HS-27A (cell line): ENCODE measurements at places on chromosomes 6 and 20.

DNA sequence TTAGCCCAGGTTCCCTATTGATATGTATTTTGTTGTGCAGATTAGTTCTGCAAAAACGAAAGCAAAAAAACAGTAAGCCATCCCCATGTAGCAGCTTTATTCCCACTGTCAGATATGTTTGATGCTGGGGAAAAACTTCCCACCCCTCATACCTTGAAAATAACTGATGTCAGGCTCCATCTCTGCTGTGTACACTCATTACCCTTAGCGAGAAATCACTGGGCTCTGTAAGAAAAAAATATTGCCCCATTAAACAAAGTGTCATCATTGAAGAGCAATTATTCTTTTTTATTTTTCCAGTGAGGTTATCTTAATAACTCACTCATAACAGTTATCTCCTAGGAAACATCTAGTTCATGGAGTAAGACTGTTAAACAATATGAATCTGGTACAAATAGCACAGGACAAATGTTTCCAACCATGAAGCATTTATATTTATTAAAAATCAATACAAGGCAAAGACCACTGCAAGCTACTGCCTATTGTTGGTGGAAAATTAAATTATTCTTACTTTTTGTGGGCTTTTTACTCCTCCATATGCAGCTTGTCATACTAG, 268.8 kb downstream of the LMBRD1 start:
- DNase-seq, result no peak

DNA sequence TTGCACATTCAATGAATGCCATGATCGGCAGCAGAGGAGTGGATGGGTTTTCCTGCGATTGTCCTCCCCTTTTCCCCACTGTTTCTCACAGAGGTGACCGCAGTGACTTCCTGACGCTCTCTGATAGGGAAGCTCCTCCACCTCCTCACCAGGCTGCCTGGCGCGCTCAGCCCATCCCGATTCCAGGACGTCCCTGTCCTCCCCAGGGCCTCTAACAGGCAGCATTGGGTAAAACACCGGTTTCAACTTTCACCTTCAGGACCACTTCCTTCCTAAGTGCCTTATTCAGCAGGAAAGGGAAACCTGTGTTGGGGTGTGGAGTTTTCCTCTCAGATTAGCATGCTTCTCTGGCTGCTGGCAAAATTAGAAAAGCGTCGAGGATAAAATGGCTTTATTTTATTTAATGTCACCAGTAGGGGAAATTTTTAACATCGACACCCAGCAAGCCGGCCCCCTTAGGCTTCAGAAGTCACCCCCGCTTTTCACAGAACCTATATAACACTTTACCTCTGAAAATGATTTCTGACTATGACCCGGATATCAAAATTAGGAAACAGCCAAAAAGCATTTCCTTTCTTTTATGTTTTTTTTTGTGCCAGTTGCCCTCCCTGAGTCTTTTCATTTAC, 570.4 kb upstream of the GJE1 start:
- no peak for DNase-seq

- DNase-seq, result no peak
These were observed 37.9 kb upstream of the KHDRBS2 start for GRCh38 chr6:62323818-62324431.

- peak; percentile 3 for DNase-seq
These were observed 52.6 kb upstream of the MAFB start for GRCh38 chr20:40741507-40742106.

DNA sequence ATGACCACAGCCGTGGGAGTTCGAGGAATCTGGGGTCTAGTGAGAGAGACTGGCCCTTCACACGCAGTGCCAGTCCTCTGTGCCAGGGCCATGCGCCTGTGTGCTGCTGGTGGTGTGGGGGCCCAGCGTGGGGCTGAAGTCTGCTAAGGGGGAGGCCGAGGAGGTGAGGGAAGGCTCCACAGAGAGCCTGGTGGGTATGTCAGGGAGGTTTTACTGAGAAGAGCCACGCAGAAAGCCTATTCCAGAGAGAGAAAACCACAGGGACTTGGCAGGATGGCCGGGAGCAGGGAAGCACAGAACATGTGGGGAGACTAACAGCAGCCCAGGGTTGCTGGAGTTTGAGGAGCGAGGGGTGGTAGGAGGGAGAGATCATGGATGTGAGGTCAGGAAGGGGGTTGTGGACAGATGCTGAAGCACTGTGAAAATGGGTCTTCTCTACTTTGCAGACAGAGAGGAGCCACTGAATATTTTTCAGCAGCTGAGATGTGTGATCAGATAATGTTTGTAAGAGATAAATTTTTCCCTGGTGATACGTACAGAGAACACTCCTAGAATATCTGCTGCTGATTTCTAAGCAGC, 35.3 kb downstream of the DUSP22 start:
- DNase-seq, result no peak

DNA sequence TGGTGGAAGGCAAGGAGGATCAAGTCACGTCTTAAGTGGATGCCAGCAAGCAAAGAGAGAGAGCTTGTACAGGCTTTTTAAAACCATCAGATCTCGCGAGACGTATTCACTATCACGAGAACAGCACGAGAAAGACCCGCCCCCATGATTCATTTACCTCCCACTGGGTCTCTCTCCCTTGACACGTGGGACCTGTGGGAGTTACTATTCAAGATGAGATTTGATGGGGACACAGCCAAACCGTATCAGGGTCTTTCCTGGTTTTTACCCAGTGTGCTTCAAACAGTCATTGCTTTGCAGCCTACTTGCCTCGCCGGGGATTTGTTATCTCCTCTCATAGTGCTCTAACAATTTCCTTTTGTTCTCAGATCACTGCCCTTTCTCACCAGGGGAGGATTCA, 108.2 kb downstream of the UST start:
- DNase-seq, result no peak

GRCh38 chr6:44960898-44961297, 367.2 kb upstream of the RUNX2 start:
- DNase-seq, result no peak

GRCh38 chr6:5482619-5483018, 221.3 kb downstream of the FARS2 start:
- DNase-seq, result no peak

DNA sequence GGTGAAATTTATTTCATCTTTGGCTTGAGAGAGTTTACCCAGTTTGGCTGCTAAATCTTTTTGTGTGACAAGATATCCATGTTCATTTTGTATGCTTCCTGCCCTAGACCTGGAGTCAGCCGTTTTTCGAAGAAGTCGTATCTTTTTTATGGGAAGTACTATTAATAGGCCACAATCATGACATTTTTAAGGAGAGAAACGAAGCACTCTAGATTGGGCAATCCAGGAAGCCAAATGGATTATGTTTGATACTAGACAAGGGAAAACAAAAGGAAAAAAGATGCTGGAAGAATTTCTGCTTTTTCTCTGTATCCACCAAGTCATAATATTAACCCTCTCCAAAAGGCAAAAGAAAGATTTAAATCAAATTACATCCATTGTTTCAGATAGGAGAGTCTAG, 214.6 kb downstream of the HDGFL1 start:
- DNase-seq, result no peak

DNA sequence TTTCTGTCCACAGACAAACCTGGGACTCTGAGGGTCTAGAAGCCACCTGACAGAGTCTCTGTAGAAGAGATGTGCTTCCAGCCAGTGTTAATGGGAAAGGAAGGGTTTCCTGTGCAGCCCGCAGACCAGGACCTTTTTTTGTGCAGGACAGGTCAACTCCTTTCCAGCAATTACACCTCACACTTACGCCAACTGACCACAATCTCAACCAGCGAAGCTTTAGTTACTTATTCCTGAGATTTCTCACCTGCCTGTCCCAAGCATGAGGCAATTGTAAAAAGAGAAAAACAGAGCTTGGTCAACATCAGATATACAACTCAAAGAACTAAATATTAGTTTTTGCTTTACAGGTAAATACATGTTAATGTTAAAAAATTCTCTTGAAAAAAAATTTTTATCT, 393.8 kb upstream of the ID4 start:
- no peak for DNase-seq

DNA sequence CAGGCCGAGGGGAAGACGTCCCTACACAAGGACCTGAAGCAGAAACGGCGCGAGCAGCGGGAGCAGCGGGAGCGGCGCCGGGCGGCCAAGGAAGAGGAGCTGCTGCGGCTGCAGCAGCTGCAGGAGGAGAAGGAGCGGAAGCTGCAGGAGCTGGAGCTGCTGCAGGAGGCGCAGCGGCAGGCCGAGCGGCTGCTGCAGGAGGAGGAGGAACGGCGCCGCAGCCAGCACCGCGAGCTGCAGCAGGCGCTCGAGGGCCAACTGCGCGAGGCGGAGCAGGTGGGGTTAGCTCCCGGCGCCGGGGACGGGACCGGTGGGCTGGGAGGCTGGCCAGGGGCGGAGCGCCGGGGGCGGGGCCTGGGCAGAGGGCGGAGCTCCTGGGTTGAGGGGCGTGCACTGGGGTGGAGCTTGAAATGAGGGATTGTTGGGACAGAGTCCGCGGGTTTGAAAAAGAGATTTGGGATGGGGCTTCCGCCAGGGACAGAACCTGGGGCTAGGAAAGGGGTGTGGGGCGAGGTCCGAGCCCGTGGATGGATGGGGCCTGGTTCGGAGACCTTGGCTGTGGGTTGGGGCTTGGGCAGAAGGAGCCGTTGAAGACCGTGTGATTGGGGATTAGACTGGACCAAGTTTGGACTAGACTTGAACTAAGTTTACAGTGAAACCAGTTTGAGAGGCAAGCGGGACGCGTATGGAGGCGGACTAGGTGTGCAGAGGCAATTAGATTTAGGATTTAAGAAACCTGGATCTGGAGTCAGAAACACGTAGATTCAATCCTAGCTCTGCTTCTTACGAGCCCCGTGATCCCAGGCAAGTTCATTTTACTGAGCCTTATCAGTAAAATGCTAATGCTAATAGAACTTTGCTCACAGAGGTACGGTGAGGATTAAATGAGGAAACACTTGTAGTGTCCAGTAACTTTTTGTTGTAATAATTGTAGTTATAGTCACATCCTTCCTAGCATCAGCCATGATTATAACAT, 20.9 kb downstream of the DEF6 start:
- DNase-seq, result peak; percentile 68

GRCh38 chr6:12165722-12166280, 124.4 kb upstream of the EDN1 start:
- no peak for DNase-seq

- DNase-seq, result no peak
These were observed 40.1 kb upstream of the AKIRIN2 start for GRCh38 chr6:87742106-87742505.

DNA sequence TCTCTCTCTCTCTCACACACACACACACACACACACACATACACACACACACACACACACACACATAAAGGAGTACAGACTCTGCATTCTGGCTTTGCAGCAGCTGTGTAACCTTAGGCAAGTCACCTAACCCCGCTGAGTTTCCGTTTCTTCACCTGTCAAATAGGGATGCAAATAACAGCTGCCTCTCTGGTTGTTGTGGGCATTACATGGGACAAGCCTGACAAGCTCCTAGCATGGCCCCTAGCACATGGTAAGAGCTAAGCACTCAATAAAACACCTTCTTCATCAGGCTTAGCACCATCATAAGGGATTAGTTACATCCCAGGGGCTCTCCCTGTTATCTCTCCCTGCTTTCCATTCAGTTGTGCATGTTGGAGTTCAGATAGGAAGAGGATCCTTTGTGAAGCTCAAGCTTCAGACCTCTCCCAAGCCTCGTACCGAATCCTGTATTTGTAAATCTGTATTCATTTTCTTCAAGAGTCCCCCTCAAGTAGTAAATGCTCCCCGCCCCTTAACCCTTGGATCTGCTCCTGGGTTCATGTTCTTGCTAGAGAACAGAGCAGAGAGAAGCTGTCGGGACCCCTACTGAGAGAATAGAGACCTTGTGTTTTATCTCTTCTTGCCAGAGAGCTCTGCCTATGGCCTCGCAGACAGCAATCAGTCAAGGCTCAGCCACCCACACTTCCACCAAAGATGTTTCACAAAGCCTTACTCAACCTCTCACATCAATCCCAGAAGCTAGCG, 2.2 kb downstream of the SLC13A3 start:
- no peak for DNase-seq

- no peak for DNase-seq
These were observed 101.9 kb downstream of the CD109 start for GRCh38 chr6:73797861-73798260.

DNA sequence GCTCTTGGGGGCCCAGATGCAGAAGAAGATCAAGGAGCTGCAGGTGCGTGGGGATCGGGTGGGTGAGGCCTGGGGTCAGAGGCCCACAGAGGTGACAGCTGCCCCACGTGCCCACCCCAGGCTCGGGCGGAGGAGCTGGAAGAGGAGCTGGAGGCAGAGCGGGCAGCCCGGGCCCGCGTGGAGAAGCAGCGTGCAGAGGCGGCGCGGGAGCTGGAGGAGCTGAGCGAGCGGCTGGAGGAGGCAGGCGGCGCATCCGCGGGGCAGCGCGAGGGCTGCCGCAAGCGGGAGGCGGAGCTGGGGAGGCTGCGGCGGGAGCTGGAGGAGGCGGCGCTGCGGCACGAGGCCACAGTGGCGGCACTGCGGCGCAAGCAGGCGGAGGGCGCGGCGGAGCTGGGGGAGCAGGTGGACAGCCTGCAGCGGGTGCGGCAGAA, 41.5 kb downstream of the MYH7B start:
- no peak for DNase-seq

DNA sequence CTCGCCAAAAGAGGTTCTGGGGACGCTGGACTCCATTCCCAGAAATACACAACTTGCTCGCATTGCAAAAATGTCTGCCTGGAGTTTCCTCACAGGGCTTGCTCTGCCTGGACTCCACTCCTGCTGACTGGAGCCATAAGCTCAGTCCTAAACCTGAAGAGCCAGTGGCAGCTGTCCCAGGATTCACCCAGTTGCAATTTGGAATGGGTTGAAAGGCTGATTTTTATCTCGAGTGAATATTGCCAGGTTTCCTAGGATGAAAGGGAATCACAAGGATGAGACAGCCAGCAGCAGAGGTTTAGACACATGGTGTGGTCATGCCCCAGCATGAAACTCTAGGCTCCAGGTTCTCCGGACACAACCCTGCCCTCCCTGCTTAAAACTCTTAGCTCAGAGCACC, 223.3 kb downstream of the BMP7 start:
- DNase-seq, result no peak

GRCh38 chr20:31838646-31839292, 6.6 kb downstream of the FOXS1 start:
- no peak for DNase-seq

GRCh38 chr6:71324194-71324785, 35.7 kb downstream of the OGFRL1 start:
- no peak for DNase-seq
